Stimulated activated CD4-positive, alpha-beta T cell treated with anti-CD3 and anti-CD28 coated beads, TNF-alpha, amount 100 ng/mL, for 1 hour (primary cell): ENCODE measurements at places on chromosomes 16 and 17.

DNA sequence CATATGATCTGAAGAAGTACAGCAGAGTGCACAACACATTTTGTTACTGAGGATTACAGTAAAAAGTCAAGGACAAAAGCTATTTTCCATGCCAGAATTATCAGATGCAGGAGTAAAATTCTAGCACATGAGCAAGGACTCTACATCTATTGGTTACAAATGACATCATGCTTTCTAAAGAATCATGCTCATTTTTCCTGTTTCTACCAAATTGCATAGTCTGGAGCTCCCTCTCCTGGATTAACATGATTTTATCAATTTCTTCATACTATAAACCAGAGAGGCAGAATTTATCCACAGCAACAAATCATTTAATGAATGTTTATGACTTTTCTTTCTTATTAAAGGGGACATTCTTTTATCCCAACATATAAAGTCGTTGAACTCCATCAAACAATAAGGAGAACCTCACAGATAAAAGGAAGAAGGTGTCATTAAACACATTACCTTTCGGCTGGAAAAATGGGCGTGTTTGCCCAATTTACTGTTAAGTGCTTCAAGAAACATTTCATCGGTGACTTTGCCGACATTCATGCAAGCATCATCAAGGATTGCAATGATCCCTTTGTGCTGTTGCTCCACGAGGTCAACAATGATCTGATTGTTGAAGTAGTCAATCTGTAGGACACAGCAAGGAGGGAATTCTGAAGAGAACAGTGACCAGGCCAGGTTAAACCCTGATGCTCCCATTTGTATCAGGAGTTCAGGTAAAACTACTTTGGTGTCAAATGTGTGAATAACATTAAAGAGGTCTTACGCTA is 121.7 kb downstream of the MYO1D start:
- DNase-seq = no peak

GRCh38 chr17:12180644-12181261 is 160.1 kb downstream of the MAP2K4 start:
- no peak for DNase-seq

GRCh38 chr16:56641166-56641565 is 2.7 kb downstream of the MT1A start:
- no peak for DNase-seq

DNA sequence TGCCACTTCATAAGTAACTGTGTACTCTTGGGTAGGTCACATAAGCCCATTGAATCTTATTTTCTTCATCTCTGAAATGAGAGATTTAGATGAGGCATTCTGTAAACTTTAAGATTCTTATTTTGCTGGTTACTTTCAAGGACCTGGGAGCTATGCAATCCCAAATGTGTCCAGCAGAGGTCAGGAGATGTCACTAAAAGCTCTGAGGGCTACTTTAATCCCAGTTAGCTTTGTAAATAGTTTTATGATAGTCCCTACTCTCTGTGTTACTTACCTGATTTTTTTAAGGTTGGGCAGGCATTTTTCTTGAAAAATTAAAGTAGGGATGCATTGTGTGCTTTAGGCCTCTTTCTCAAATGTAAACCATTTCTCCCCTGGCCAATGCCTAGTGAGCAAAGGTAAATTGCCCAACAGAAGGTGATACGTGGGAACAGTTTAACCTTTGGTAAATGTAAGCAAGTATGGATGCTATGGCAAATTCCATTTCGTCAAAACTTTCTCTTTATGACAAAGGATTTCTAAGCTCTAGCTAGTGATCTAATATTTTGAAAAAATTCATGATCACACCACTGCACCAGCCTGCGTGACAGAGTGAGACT is 57.1 kb upstream of the WSB1 start:
- DNase-seq = peak; percentile 54

DNA sequence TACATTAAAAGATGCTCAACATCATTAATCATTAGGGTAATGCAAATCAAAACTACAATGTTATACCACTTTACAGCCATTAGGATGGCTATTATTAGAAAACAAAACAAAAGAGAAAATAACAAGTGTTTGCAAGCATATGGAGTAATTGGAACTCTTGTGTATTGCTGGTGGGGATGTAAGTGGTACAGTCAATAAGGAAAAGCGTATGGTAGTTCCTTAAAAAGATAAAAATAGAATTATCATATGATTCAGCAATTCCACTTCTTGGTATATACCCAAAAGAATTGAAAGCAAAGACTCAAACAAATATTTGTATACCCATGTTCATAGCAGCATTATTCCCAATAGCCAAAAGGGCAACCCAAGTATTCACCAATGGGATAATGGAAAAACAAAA is 1.4 kb upstream of the CAPNS2 start:
- DNase-seq = no peak

- DNase-seq = no peak
Observed at GRCh38 chr16:63618896-63619485, 1502.9 kb downstream of the CDH11 start.

DNA sequence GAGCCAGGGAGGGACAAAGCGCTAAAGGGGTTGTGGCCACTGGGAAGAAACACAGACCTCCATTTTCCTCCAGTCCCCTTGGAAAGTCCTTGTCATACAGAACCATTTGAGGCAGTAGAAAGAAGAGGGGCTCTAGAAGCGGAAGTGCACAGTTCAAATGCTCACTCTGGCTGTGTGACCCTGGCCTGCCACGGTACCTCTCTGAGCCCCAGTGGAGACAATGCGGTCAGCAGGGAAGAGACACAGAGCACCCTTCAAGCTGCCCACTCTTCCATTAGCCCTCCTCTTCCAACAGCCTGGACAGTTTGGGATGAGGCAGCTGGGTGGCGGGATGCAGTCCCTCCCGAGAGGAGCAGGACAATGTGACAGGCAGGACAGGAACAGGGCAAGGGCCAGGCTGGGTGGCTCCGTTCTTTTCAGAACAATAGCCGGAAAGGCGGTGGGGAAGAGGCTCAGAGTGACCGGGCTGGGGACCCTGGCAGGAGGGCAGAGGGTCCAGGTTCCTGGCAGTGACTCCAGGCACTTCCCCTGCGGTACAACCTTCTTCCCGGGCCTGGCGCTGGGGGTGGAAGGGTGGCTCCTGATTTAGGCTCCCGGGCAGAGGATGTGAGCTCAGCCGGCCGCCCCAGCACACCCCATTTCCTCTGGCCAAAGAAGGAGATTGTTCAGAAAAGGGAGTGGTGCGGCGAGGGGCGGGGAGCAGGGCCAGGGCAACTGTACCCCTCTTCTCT is 5.6 kb downstream of the CASKIN2 start:
- no peak for DNase-seq

DNA sequence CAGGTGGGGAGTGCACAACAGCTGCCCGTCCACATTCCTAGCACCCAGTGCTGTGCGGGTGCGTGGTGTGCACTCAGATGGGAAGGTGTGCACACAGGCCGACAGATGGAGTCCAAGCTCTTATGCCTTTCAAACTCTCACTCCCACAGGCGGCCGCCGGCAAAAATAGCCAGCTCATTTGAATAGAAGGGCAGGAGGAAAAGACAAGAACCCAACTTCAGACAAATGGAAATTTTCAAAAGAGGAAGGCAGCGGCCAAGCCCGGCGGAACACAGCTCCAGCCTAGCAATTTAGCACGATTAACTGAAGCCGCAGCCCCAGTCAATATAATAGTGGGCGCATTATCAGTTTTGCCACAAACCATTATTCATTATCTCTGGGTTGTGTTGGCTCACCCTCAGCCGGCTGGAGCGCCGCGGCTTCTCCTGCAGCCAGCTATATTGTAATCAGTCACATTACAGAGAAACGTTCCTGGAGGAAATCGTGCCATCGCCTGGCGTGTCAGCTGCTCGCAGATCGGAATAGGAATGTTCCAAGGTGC is 103.9 kb upstream of the SEC14L1 start:
- no peak for DNase-seq

- no peak for DNase-seq
Observed at GRCh38 chr16:4625560-4626159, 1.0 kb downstream of the MGRN1 start.

DNA sequence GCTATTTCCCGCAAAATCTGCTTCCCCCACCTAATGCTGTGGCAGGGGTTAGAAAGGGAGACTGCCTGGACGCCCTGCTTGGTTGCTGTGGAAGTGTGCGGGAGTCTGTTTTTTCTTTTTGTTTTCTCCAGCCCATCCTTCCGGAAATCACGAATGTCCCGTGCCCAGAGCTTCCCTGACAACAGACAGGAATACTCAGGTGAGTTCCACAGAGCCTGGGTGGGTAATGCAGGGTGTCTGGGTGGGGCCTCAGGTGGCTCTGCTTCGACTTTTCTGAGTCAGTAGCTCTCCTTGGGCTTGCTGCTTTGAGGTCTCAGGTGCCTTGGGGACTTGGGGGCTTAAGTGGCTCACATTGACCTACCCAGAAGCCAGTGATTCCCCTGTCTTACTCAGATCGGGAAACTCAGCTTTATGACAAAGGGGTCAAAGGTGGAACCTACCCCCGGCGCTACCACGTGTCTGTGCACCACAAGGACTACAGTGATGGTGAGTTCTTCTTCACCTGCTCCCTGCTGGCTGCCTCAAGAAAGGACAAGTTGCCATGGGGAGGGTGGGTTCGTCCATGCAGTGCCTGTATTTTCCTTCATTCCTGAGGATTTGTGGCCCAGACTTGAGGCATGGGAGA is 11.4 kb downstream of the LIMD2 start:
- DNase-seq = no peak

GRCh38 chr17:16285646-16286008 is 67.6 kb downstream of the CENPV start:
- no peak for DNase-seq

DNA sequence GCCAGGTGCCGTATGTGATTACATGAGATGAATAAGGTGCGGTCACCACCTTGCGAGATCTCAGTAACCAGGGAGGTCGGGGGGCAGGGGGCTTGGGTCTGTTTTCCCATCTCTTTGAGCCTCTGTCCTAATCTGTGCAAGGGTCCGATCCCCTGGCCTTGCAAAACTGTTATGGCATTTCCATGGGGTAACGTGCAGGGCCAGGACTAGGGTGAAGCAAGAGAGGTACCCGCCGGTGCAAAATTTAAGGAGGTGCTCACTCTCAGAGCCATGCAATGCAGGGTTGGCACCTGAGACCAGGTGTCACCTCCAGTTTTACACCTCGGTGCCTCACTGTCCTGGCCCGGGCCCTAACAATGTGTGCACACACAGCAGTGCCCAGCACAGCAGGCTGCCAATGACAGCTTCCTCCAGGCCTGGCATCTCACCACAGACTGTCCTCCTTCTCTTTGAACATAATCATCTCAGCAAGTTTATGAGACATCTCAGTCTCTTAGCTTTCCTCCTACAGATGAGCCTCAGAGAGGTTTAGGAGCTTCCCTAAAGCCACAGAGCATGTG is 43.6 kb downstream of the C16orf95 start:
- no peak for DNase-seq

DNA sequence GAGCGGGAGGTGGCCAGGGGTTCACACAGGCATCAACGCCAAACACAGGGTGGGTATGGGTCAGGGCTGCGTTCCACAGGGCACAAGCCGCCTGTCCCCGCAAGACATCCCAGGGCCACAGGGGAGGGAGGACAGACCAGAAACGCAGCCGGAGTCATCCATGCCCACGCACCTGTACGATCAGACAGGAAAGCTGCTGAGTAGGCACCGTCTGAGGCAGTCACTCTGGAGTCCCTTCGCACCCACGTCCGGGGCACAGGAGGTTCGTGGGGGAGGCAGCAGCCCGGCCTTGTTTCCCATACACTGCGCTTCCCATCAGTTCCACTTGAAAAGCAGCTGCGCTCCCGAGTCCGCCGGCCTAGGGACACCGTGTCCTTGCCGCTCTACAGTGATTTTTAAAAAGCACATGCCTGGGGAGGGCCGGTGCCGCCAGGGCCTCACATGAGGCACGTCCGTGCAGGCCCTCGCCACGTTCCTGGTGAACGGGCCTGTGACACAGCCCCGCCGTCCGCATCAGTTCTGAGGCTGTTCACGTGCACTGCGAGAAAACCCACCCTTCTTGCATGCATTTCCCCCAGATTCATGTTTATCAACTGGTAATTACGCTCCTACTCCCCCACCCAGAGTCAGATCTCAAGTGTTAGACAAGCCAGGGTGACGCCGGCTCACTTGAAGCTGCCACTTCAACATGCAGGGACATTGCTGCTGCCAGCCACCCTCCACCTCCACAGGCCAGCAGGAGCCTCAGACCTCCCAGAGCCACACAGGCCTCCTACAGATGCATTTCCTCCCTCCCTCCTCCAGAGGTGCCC is 34.8 kb downstream of the WDR45B start:
- DNase-seq = no peak

DNA sequence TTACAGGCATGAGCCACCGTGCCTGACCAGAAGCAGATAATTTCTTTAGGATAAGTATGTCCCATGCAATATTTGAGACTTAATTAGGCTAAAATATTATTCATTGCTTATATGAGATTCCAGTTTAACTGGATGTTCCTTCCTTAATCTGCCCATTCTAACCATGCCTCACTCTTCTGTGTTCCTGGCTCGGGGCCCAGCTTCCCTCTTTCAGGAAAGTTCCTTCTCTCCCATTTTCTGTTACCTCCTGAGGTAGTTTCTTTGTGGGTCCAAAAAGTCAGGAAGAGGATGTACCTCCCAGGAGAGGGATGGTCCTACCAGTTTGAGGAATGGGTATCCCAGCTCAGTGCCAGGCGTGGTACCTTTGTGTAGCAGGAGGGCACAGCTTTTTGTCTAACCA is 23.3 kb downstream of the UNK start:
- DNase-seq = no peak

GRCh38 chr16:73845238-73846006 is 451.2 kb upstream of the PSMD7 start:
- DNase-seq = no peak

GRCh38 chr17:39937447-39937846 is 9.9 kb downstream of the LRRC3C start:
- DNase-seq = no peak

- no peak for DNase-seq
Observed at GRCh38 chr16:58212824-58213655, 15.1 kb upstream of the CSNK2A2 start.

DNA sequence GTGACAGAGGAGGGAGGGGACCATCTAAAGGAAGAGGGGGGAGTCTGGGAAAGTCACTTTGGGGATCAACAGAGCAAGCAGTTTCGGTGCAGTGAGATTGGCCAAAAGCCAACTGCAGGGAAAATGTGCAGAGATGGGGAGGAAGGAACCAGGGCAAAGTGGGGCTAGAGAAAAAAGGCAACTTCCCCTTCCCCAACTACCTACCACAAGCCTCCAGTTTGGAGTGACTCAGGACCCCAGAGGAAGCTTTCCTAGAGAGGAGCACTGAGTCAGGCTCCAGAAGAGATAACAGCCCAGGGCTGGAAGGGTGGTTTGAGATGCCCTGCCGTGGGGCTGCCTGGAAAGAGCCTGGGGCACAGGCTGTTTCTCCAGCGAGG is 6.9 kb upstream of the CD300LD start:
- DNase-seq = no peak

DNA sequence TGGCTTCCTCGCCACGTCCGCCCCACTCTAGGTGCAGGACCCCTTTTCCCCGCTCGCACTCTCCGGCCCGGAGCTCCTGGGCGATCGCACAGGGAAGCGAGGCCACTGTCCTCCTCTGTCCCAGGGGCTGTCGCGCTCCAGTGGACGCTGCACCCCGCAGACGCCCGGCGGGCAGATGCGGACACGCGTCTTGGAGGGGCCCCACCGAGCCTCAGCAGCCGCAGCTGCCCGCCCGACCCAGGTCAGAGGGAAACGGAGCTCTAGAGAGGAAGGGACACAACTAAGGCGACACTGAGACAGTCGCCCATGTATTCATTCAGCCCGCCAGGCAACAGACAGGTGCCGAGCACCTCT is 726 bp upstream of the SLC13A5 start:
- DNase-seq = no peak

- DNase-seq = no peak
Observed at GRCh38 chr16:53154513-53154912, 99.7 kb downstream of the CHD9 start.
